ENCODE measurements at places on chromosomes 11 and 22. TPM values are rescaled to one million over a fixed set of nuclear protein-coding genes. Genes with fewer than 3 reads are reported as not detected.
A peak's percentile ranks its signal among the peaks of the same experiment; 100 is the strongest.

DNA sequence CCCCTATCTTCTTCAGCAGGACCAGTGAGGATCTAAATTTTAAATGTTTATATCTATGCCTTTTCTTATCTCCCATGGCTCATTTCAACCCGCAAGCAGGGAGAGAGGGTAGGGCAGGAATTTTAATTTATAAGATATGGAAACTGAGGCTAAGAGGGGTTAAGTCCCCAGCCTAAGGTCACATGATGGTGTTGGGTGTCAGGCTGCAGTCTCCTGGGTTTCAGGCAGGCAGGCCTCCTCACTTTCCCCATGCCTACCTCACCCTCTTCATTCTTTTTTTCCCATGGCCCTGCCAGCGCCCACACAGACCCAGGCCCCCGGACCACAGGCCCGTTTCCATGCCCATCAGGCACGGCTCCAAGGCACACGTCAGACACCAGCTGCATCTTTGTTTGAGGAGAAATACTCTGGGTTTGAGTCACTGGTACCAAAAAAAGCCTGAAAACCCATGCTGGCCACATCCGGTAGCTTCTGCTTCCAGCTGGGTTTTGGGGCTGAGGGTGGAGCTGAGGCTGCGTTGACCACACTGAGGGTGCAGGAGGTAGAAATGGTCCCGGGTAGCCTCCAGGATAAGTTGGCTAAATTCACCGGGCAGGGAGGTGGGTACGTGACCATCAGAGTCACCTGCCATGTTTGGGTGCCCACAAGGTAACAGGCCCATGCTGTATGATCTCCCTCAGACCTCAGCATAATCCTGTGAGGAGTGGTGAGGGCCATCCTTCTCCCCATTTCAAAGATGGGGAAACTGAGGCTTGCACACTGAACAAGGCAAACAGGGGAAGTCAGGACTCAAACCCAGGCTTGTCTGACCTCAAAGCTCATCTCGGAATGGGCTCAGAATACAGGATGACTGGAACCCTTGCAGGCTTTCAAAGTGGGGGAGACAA lies 7.5 kb downstream of the CRYBB1 start:
- no peak for DNase-seq

- DNase-seq: peak; percentile 84
Measured at GRCh38 chr11:131688048-131688693, 317.8 kb downstream of the NTM start.

DNA sequence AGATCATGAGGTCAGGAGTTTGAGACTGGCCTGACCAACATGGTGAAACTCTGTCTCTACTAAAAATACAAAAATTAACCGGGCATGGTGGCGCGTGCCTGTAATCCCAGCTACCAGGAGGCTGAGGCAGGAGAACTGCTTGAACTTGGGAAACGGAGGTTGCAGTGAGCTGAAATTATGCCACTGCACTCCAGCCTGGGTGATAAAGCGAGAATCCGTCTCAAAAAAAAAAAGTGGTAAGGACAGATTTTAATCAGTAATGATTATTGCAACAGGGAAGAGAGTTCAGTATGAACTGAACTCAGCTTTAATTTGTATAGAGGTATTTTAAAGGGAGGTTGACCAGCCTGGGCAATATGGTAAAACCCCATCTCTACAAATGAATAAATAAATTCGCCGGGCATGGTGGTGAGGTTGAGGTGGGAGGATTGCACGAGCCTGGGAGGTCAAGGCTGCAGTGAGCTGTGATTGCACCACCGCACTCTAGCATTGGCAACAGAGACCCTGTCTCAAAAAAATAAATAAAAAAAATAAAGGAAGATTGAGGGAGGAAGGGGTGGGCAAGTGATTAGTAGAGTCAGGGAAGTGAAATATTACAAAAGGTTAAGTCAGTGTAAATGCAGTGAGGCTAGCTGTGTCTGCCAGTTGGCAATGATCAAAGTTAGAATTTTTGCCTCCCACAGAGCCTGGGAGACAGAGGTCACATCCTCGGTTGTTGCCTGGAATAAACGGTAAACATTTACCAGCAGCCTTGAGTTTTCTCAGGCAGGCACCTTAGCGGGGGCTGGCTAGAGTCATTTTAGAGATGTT lies 2.6 kb upstream of the MCM5 start:
- no peak for DNase-seq

DNA sequence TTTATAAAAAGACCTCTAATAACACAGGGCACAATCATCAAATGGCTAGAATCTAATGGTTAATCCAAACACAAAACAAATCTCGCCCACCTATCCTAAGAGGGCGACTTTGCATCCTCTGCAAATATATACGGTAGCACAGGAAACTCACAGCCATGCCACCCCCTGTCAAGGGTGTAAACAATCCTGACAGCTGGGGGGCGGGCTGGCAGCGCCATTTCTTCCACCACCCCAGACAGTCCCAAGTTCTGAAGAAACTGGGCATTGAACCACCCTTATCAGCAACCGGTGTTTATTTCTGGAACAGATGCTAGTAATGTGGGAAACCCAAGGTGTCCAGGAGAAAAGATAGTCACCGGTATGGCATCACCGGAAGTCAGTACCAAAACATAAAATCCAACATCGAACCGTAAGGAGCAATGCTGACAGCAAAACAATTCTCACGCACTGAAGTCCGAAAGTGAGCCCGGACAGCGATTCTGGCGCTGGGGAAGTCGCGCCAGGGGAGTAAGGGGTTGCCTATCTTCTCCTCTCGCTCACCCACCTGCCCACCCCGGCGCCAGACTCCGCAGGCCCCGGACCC lies 825 bp downstream of the FBXO3 start:
- peak; percentile 11 for DNase-seq

- no peak for DNase-seq
Measured at GRCh38 chr22:41757502-41757901, 43.0 kb upstream of the CCDC134 start.

DNA sequence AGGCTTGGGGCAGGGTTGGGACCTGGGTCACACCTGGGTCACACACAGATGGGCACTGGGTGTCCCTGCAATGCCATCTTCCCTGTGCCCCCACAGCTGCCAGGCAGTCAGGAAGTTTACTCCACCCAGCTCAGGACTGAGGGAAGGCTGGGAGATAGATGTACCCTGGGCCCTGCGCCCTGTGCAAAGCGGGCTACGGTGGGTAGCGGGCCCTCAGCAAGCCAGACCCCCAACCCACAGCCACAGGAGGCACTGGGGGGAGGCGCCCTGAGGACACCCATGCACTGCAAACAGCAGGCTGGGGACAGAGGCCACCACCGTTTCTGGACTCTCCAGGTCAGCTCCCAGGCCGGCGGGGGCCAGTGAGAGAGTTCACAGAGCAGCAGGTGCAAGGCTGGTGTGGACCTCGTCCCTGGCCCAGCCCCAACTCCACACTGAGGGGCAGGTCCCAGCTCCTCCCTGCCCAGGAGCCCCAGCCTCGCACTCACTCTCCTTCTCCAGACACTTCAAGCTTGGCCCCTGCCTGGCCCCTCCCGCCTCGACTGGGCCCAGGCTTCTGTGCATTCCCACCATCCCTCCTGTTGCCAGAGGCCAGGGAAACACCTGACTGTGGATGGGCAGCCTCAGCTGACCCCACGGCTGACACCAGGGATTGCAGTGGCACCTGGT lies 4.9 kb downstream of the DUSP8 start:
- no peak for DNase-seq

The NAV2 gene
- total RNA-seq: 9.6 TPM

The OR8G5 gene
- total RNA-seq: not detected

All from neural progenitor cell (in vitro differentiated cells).